ENCODE measurements at places on chromosomes 7 and 10.
A peak's percentile ranks its signal among the peaks of the same experiment; 100 is the strongest.

- H3K27ac ChIP-seq, result no peak overlapping the region
- H3K27me3 ChIP-seq, result no peaks in the 10 kb centered on the region
- no peak for DNase-seq
Observed at GRCh38 chr7:116932566-116932965, 20.7 kb upstream of the ST7 start.

- no peak for DNase-seq
- no peak overlapping the region for H3K4me3 ChIP-seq
- H3K27me3 ChIP-seq, result no peaks in the 10 kb centered on the region
- H3K36me3 ChIP-seq, result no peaks in the 10 kb centered on the region
- H3K27ac ChIP-seq, result no peak overlapping the region
- no peaks in the 10 kb centered on the region for H3K4me1 ChIP-seq
Observed at GRCh38 chr7:35232994-35233393, 20.9 kb downstream of the TBX20 start.

- H3K4me1 ChIP-seq, result no peaks in the 10 kb centered on the region
- H3K4me3 ChIP-seq, result no peak overlapping the region
- no peaks in the 10 kb centered on the region for H3K36me3 ChIP-seq
- no peak for DNase-seq
Observed at GRCh38 chr10:118107040-118107439, 60.3 kb upstream of the RAB11FIP2 start.

- no peaks in the 10 kb centered on the region for H3K36me3 ChIP-seq
- H3K27me3 ChIP-seq, result no peaks in the 10 kb centered on the region
- H3K4me1 ChIP-seq, result no peaks in the 10 kb centered on the region
- no peak overlapping the region for H3K27ac ChIP-seq
- DNase-seq, result no peak
Observed at GRCh38 chr7:17721736-17722285, 218.5 kb downstream of the SNX13 start.

DNA sequence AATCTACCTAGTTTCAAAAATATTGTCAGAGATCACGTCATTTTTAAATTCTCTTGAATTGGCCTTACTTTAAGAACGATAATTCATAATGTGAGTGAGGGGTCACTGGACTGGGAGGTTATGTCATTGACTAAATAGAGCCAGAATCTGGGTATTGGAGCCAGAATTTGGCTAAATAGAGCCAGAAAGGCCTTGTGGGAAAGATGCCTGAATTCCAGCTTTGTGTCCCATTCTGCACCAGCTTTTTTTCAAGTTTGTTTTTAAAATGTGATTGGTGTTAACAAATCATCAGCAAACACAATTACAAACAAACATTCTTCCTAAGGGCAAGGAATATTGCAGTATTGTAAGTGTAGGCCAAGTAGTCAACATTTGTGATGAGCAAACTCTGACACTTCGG, 233.2 kb upstream of the PRKCQ start:
- H3K4me3 ChIP-seq, result no peak overlapping the region
- H3K36me3 ChIP-seq, result no peaks in the 10 kb centered on the region
- H3K4me1 ChIP-seq, result no peaks in the 10 kb centered on the region
- H3K27me3 ChIP-seq, result no peaks in the 10 kb centered on the region

DNA sequence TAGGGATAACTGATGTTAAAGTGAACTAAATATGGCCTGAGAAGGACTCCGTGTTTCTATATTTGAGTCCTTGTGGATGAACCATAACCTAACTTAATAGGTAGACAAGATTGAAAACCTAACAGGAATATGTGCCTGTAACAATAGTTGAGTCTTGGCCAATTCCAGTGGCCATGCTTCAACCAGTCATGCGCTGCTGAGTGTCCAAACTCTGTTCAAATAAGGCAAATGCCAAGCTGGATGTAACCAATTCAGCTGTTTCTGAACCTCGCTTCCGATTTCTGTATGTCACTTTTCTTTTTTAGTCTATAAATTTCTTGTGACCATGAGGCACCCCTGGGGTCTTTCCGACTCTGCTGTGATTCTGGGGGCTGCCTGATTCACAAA, 608.2 kb downstream of the GALNT17 start:
- H3K27ac ChIP-seq, result no peak overlapping the region
- no peaks in the 10 kb centered on the region for H3K36me3 ChIP-seq
- no peak overlapping the region for H3K4me3 ChIP-seq
- H3K4me1 ChIP-seq, result no peaks in the 10 kb centered on the region

GRCh38 chr10:133158437-133158755, 1.6 kb upstream of the KNDC1 start:
- peaks cover 14% of the 10 kb centered on the region for H3K27me3 ChIP-seq
- DNase-seq, result no peak
- H3K27ac ChIP-seq, result no peak overlapping the region
- H3K36me3 ChIP-seq, result no peaks in the 10 kb centered on the region

DNA sequence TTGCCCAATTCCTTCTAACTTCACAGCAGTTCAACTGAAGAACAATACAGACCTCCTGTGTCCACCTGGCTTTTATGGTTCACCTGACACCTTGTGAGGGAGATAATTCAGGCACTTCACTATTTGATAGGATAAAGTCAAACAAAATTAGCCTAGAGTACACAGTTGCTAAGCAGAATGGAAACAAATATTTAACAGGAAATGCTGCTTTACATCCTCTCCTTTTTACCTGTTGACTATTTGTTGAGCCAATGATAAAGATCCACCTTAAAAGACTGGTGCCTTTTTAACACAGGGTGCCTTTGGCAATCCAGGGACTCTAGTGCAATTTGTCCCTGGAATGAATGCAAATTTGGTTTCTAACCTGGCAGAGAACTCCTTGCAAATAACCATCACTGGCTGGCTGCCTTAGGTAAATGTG, 39.8 kb downstream of the ITPRID1 start:
- peak; percentile 11 for DNase-seq
- no peak overlapping the region for H3K4me3 ChIP-seq
- H3K36me3 ChIP-seq, result no peaks in the 10 kb centered on the region
- H3K27me3 ChIP-seq, result peaks cover 27% of the 10 kb centered on the region
- H3K27ac ChIP-seq, result no peak overlapping the region

DNA sequence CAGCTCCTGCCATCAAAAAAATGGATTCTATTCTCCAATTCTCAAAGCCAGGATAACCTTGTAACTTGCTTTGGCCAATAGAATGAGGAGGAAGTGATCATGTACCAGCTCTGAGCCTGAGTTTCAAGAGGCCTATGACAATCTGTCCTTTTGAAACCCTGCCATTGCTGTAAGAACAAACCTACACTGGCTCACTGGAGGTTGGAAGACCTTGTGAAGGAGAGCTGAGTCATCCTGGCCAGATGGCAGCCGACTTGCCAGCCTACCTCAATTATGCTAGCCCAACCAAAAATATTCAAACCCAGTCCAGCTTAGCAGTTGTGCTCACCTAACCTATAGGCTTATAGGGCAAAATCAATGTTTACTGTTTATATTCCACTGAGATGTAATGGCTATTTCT, 93.0 kb downstream of the HGF start:
- H3K27me3 ChIP-seq, result no peaks in the 10 kb centered on the region
- DNase-seq, result no peak
- no peak overlapping the region for H3K27ac ChIP-seq

DNA sequence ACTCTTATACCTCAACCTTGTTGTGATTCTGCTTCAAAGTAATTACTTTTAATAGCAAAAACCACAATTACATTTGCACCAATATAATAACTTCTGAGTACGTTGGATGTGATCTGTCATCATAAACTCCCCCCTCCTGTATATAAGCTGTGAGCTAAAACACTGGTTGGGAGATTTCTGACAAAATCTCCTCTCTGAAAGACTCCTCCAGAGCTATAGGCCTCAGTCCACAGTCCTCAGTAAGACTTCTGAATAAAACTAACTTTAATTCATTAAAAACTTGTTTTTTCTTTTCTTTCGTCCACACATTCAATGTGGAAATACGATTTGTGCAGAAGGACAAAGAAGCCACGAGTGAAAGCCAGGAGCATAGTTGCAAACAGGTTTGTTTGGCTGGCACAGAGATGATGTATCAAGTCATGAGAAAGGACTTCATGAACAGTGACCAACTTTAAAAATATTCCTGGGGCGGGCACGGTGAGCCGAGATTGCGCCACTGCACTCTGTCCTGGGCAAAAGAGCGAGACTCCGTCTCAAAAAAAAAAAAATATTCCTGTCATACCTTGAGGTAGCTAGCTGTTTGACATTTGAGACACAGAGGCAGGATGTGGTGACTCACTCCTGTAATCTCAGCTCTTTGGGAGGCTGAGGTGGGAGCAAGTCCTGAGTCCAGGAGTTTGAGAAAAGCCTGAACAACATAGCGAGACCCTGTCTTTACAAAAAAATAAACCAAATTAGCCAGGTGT, 91.1 kb upstream of the ARHGAP21 start:
- H3K27ac ChIP-seq, result peak overlapping the region; percentile 81
- peaks cover 18% of the 10 kb centered on the region for H3K4me1 ChIP-seq
- H3K36me3 ChIP-seq, result no peaks in the 10 kb centered on the region
- peak; percentile 88 for DNase-seq

- DNase-seq, result peak; percentile 68
- H3K27ac ChIP-seq, result no peak overlapping the region
- H3K4me1 ChIP-seq, result peaks cover 25% of the 10 kb centered on the region
- H3K4me3 ChIP-seq, result no peak overlapping the region
Observed at GRCh38 chr10:30384701-30385201, 35.7 kb upstream of the MTPAP start.

GRCh38 chr10:129788215-129788614, 175.9 kb downstream of the EBF3 start:
- H3K36me3 ChIP-seq, result no peaks in the 10 kb centered on the region
- H3K4me3 ChIP-seq, result no peak overlapping the region
- no peak for DNase-seq
- H3K27me3 ChIP-seq, result no peaks in the 10 kb centered on the region
- no peak overlapping the region for H3K27ac ChIP-seq

GRCh38 chr7:50915621-50916020, 132.9 kb upstream of the GRB10 start:
- no peak for DNase-seq
- H3K4me1 ChIP-seq, result peaks cover 32% of the 10 kb centered on the region
- H3K27ac ChIP-seq, result peak overlapping the region; percentile 84
- H3K36me3 ChIP-seq, result no peaks in the 10 kb centered on the region

- DNase-seq, result peak; percentile 16
- H3K4me1 ChIP-seq, result no peaks in the 10 kb centered on the region
- no peaks in the 10 kb centered on the region for H3K36me3 ChIP-seq
- no peak overlapping the region for H3K27ac ChIP-seq
- H3K27me3 ChIP-seq, result no peaks in the 10 kb centered on the region
Observed at GRCh38 chr10:6148908-6149307, 53.8 kb upstream of the PFKFB3 start.

DNA sequence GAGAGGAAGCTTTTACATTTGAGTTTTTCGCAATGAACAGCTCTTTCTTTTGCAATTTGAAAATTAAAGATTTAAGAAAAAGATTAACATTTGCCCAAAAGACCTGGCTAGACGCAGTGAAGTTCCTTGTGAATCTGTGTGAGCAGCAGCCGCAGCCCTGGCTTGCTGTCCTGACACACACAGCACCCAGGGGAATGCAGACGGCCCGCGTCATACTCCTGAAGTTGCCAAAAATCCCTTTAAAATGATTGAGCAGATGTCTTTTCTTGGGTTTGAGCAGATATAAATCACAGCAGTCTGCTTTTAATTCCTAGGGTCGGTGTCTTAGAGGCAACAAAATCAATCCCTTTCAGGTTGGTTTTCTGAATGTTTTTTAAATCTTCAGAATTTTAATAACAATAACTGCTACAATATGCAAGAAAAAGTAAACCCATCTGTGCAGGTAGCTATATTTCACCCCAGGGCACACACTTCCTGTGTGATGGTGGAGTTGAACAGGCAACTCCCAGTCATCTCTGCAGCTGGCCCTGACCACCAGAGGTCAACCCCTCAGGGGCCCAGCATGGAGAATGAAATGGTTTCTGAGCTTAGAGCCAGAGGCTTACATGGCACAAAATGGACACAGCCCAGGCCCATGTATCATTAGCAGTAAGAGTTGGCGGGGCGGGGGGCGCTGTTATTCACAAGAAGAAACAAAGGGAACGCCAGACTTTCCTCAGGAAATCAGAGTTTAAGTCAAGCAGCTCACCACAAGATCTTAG, 32.2 kb upstream of the TRIL start:
- H3K27me3 ChIP-seq, result no peaks in the 10 kb centered on the region
- no peaks in the 10 kb centered on the region for H3K36me3 ChIP-seq
- DNase-seq, result no peak
- H3K27ac ChIP-seq, result no peak overlapping the region
- H3K4me1 ChIP-seq, result no peaks in the 10 kb centered on the region

DNA sequence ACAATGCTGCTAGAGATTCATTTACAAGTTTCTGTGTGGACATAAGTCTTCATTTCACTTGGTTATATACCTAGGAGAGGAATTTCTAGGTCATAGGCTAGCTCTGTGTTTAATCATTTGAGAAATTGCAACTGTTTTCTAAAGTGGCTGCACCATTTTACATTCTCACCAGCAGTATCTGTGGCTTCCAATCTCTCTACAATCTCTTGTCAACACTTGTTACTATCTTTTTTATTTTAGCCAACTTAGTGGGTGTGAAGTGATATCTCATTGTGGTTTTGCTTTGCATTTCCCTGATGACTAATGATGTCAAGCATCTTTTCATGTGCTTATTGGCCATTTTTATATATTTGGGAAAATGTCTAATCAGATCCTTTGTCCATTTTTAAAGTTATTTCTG, 53.0 kb upstream of the DRGX start:
- H3K36me3 ChIP-seq, result peaks cover 10% of the 10 kb centered on the region
- H3K4me3 ChIP-seq, result no peak overlapping the region
- DNase-seq, result no peak
- no peaks in the 10 kb centered on the region for H3K27me3 ChIP-seq
- no peaks in the 10 kb centered on the region for H3K4me1 ChIP-seq
- H3K27ac ChIP-seq, result no peak overlapping the region

DNA sequence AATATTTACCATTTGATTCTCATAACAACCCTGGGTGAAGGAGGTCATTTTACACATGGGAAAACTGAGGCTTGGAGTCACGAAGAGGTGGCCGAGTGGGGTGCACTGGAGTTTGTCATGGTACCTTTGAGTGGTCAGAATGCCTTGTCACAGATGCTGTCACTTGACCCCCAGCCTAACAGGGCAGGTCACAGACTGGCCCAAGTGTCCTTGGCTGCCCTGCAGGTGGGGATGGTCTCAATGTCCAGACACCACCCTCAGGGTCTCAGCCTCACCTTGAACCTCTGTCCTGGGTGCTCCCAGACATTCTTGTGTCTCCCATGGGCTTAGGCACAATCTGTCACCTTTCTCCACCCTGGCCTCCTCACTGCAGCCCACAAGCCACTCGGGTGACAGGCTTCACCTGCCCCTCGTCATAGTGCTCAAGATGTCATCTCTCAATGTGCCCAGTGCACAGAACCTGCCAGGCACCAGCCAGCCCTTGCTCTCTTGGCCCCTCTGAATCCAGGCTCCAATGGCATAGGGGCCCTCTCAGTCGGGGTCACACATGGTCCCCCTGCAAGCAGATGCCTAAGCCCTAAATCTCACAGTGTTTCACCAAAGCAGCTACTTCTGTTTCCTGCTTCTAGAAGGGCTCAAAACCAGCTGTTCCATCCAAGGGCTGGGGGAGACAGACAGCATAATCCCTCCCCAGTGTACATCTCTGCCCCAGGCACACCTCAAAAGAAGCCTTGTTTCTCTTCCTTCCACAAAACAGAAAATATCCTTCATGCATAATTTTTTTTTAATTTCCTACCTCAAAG, 76.8 kb upstream of the NANOS1 start:
- DNase-seq, result no peak
- H3K27ac ChIP-seq, result no peak overlapping the region
- H3K27me3 ChIP-seq, result no peaks in the 10 kb centered on the region
- no peaks in the 10 kb centered on the region for H3K36me3 ChIP-seq
- peaks cover 16% of the 10 kb centered on the region for H3K4me1 ChIP-seq
- no peak overlapping the region for H3K4me3 ChIP-seq

GRCh38 chr7:50805447-50806125, 22.9 kb upstream of the GRB10 start:
- DNase-seq, result peak; percentile 11
- H3K27ac ChIP-seq, result no peak overlapping the region
- no peak overlapping the region for H3K4me3 ChIP-seq
- no peaks in the 10 kb centered on the region for H3K36me3 ChIP-seq
- H3K27me3 ChIP-seq, result no peaks in the 10 kb centered on the region

Measured in PC-3 (cell line).